ENCODE measurements at places on chromosomes 13 and 19. TPM values are rescaled to one million over a fixed set of nuclear protein-coding genes. Genes with fewer than 3 reads are reported as not detected.

The GPR4 gene
- total RNA-seq, result not detected

The OVOL3 gene
- not detected for total RNA-seq

The STK24 gene
- 144 TPM for total RNA-seq

The KRI1 gene
- total RNA-seq, result 16.4 TPM

The IL11 gene
- 0.06 TPM for total RNA-seq

The NCAN gene
- total RNA-seq, result 4.8 TPM

The REXO1 gene
- total RNA-seq, result 38.7 TPM

The AMER2 gene
- not detected for total RNA-seq

The TMPRSS9 gene
- total RNA-seq, result not detected

The CPT1C gene
- total RNA-seq, result 51.7 TPM

The ZNF576 gene
- 6.8 TPM for total RNA-seq

The CGB1 gene
- not detected for total RNA-seq

The CLIP3 gene
- 8.2 TPM for total RNA-seq

DNA sequence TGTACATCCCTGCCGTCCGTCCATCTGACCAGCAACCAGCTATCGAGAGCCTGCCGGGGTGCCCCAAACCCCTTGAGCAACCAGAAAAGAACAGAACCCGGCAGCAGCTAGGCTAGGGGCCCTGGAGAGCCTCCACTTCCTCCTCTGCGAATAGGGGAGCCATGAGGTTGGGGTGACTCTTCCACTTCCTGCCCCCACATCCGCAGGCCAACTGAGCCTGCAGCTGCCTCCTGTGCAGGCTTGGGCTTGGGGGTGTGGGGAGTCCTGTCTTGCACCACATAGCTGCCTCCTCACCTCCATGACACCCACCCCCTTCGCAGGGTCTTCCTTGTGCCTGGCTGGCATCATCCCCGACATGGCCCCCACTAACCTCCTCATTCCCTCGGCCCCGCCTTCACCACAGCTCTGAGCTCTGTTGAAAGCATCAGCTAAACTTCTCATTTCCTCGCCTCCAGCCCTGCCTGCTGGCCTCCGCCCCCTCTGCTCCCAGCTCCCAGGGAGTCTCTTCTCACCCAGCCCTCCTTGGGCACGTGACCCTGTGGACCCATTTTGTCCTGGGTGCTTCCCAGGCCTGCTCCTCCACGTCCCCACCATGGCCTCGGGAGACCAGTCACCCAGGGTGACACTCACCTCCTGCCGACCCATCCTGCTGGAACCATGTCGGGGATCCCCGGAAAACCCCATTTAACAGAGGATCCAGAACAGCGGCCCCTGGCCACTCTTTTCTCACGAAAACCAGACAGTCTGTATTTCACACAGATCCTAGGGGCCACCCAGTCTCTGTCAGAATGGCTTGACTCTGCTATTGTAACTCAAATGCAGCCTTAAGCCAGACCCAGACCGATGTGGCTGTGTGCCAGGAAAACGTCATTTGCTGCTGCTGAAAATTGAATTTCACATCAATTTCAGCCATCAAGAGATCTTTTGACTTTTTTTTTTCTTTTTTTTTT lies 50.4 kb downstream of the MYO9B start:
- no peak for DNase-seq

DNA sequence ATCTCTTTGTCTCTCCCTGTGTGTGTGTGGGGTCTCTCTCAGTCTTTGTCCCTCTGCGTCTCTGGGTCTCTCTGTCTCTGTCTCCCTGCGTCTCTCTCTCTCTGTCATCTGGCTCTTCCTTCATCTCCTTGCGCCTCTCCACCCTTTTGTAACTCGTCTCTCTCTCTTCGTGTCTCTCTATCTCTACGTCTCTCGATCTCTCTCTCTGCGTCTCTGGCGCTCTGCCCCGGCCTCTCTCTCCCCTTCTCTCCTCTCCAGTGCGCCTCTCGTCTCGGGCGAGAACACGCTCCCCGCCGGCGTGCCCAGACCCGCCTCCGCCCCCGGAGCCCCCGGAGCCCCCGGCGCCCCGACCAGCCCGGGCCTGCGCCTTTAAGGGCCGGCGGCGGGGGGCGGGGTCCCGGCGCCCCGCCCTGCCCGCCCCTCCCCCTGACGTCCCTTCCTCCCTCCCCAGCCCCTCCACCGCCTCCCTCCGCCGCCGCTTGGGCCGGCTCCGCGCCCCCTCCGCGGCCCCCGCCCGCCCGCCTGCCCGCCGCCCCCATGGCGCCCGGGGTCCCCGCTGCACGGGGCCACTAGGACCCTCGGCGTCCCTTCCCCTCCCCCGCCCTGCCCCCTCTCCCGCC lies at the start of gene MARK4:
Gene MARK4, plus strand, starts transcription at position 440 of the 620 bp plus-strand sequence. CDS start 318 bp downstream, outside the sequence.
- peak; percentile 82 for DNase-seq

- DNase-seq, result no peak
Observed at GRCh38 chr19:16589917-16590316, 17.7 kb upstream of the SLC35E1 start.

- no peak for DNase-seq
Observed at GRCh38 chr13:21383090-21383489, 76.0 kb downstream of the ZDHHC20 start.

- DNase-seq, result no peak
Observed at GRCh38 chr13:59442944-59443486, 720.7 kb downstream of the DIAPH3 start.

- no peak for DNase-seq
Observed at GRCh38 chr13:40114305-40114896, 458.9 kb downstream of the COG6 start.

GRCh38 chr19:5290336-5291262 lies 50.0 kb downstream of the PTPRS start:
- no peak for DNase-seq

GRCh38 chr19:17688853-17689595 lies 870 bp upstream of the UNC13A start:
- no peak for DNase-seq

DNA sequence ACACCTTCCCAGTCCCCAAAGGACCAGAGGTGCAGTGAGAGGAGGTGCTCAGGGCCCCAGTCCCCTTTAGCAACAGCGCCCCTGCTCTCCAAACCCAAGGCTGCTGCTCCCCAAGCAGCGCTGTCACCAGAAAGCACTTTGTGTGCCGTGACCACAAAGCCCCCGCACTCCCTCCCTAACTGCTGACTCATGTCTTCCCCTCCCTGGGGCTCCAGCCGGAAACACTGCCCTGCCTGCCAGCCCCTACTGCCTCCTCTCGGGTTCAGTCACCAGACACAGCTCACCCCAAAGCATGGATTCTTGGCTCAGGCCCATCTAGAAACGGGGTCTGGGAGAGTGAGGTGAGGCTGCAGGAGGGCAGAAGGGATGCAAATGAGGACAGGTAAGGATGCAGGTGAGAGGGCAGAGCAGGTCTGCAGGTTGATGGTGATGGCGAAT lies 4.9 kb upstream of the TNFSF14 start:
- peak; percentile 62 for DNase-seq

GRCh38 chr13:79522583-79522982 lies 41.6 kb downstream of the NDFIP2 start:
- DNase-seq, result no peak

DNA sequence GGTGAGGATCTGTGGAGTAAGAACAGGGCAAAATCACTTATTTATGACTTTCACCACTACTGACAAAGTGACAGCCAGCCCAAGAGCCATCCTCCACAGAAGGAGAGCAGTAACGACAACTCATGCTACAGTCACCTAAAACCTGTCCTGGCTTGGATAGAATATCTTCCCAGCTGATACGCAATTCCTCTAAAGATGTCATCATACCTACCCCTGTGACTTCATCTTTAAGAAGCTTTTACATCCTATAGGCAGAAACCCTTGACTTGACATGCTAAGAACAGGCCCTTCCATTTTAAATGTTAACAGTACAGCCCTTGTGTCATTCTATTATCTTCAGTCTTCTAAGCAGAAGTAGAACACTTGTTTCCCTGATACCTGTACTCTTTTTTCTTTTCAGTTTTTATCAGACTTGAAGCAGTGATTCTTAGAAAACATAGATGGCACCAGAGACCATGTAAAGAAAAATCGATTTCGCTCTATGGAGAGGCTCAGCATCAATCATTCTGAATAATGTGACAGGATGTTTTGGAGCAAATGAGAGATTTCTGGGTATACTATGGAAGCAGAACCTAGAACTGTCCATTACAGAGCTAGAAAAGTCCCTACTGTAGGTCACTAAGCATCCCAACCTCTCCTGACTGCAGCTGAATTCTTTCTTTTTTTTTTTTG lies 20.1 kb downstream of the STOML3 start:
- no peak for DNase-seq

- DNase-seq, result no peak
Observed at GRCh38 chr13:20141238-20142022, 19.4 kb downstream of the GJA3 start.

DNA sequence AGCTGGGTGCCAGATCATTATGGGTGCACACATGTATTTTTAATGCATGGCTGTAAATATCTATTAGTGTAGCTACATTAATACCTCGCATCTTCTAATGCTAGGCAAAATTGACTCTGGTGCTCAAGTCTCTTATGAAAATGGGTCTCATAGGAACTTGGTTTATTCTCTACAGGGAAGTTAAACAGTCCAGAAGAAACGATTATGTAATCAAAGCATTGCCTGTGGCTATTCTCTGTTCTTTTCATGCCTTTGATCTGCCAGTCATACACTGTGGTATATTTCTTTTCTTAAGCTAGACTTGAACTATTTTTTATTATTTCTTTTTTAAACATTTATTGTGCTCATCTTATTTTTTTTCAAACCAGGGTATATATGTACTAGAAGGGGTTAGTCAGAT lies 1015.0 kb downstream of the SLITRK1 start:
- no peak for DNase-seq

DNA sequence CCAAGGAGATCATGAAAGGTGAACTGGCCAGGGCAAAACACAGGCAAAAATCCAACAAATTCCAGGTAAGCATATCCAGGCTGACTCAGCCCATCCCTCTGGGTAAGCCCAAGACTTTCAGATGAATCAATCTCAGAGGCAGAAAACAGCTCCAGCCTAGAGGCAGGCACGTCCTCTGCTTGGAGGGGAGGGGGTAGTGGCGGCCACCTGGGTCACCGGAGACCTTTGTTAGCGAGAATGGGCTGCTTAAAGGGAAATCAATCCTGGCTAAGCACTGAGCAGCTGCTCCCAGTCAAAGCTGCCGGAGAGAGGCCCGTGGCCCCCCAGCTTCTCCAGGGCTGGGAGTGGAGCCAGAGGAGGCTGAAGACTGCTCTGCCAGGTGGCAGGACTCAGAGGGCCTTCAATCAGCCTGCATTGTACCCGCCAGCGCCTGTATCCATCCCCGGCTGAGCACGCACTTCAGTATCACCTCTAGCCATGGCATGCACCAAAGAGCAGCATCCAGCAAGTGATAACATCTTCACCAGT lies 48.2 kb downstream of the PIN1 start:
- DNase-seq, result peak; percentile 89

DNA sequence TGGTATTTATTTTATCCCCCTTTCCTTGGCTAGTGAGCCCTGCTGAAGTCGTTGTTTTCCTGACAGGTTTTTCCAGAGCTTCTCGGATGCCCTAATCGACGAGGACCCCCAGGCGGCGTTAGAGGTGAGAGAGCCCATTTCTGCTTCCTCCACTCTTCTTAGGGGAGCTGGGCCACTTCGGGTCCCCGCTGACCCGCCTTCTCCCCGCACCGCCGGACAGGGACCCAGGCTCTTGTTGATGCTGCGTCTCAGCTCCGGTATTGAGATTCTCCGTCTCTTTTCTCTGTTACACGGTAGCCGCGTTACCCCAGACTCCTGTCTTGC lies 306 bp downstream of the SUGT1 start:
- no peak for DNase-seq

GRCh38 chr13:75771818-75772217 lies 135.7 kb downstream of the LMO7 start:
- no peak for DNase-seq

DNA sequence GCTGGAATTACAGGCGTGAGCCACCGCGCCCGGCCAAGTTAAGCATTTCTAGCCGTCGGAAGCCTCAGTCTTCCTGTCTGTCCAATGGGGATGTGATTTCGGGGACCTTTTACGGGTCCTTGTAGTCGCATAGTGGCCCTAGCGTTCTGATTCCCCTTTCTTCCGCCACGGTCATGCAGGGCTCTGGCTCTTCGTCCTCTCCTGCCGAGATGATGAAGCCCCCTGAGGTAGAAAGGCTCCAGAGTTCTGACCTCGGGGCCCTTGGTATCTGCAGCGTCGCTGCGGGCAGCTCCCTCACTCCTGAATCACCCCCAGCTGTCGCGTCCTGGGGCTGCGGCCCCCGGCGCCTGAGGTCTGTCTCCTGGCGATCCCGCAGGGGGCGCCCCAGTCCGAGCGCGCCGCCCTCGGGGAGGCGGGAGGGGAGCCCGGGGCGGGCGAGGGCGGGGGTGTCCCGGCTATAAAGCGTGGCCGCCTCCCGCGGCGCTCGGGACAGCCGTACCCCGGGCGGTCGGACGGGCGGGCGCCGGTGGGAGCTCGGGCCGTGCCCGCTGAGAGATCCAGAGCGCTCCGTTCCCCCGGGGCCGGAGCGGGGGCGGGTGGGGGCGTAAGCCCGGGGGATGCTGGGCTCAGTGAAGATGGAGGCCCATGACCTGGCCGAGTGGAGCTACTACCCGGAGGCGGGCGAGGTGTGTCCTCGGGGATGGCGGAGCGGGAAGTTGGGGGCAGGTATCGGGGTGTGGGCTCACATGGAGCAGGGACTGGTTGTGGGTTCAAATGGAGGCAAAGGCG lies at the start of gene FOXA3:
Gene FOXA3, plus strand, starts transcription at position 487 of the 789 bp plus-strand sequence. Its CDS starts 131 bp downstream, at position 618.
- DNase-seq, result peak; percentile 88

GRCh38 chr19:52258426-52258825 lies 11.0 kb upstream of the ZNF766 start:
- no peak for DNase-seq

DNA sequence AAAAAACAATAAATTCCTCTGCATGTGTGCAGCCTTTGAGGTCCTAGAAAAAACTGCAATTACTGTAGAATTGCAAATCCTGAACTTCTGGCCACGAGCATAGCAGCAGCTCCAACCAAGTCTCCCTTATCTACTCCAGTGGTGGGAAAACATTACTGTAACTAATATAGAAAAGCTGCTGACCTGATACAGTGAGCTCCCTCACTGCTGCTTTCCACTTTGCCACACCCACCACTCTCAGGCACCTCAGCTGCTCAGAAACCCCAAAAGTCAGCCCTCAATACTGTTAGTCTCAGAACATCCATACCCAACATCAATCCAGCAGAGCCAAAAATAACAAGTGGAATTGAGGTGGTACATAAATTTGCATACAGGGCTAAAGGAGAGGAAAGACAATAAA lies 192.5 kb downstream of the POU4F1 start:
- no peak for DNase-seq
